Stimulated activated CD8-positive, alpha-beta memory T cell treated with anti-CD3 and anti-CD28 coated beads, Interleukin-7, amount 100 ng/mL, for 48 hours (primary cell): ENCODE measurements at places on chromosomes 7 and 10.

GRCh38 chr10:91745090-91745831, 53.0 kb upstream of the TNKS2 start:
- no peak for DNase-seq

DNA sequence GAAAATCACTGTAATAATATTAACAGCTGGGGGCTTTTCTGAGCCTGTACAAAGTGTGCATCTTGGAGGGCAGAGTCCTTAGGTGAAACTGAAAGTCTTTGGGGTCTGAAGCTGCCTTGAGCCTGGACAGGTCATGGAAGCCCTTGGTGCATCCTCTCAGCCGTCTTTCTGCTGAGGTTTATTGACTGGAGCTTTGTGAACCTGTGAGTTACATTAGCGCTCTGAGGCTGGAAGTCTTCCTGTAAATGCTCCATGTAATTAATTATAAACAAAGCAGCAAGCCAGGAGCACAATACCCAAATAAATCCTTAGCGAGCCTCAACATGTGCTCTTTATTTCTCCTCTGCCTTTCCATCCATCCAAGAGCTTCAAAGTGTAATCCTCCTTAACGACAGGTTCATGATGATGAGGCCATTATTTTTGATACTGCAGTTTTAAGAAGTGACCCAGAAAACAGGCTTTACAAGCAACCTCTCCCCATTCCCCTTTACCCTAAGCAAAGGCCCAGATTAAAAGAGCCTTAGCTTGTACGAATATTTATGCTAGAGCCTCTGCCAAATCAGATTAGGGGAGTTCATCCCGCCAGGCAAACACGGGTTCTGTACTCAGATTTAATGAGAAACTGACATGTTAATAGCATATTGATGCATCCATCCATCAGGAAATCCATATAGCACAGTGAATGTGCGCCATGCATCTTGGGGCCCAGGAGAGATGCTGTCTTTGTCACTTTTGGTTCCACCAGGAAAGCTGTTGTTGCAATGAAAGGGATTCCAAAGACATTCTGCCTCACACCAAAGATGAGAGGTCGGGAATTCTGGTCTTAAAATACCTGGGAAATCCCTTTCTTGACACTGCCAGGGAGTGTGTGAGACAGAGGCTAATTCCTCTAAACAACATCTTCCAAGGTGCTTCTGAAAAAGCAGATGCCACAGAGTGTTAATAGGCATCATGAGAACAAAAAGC, 118.1 kb downstream of the ANLN start:
- DNase-seq = no peak

DNA sequence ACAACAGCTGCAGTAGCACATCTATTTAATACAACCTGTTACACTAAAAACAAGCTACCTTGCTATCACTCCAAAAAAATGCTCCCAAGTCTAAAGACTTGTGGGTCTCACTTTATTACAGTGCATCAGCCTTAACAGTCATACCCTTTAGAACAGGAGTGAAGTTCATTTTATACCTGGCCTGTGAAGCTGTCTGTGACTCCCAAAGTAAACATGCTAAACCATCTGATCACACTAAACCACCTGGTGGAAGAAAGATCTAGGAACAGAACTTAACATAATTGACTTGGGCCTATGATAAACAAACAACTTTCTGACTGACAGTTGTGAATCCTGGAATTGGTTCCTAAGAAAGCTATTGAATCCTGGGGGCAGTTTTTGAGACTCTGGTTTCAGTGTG, 80.9 kb upstream of the ATP6V0A4 start:
- DNase-seq = no peak

DNA sequence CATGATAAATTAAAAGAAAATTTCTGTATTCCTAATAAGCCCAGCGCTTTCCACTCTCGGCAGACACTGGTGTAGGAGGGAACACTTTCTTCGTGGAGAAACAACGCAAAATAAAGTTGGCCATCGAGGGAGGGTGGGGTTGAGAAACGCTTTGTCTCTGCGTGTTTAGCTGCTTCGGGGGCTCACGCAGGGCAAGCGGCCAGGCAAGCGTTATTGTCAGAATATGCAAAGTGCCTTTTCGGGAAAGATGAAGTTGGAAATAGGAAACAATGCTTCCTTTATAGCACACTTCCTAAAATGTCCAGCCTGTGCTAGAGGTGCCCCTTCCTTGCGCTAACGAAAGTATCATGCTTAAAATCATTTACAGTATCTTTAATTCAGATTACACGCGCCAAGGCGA, 1.9 kb upstream of the EBF3 start:
- no peak for DNase-seq

DNA sequence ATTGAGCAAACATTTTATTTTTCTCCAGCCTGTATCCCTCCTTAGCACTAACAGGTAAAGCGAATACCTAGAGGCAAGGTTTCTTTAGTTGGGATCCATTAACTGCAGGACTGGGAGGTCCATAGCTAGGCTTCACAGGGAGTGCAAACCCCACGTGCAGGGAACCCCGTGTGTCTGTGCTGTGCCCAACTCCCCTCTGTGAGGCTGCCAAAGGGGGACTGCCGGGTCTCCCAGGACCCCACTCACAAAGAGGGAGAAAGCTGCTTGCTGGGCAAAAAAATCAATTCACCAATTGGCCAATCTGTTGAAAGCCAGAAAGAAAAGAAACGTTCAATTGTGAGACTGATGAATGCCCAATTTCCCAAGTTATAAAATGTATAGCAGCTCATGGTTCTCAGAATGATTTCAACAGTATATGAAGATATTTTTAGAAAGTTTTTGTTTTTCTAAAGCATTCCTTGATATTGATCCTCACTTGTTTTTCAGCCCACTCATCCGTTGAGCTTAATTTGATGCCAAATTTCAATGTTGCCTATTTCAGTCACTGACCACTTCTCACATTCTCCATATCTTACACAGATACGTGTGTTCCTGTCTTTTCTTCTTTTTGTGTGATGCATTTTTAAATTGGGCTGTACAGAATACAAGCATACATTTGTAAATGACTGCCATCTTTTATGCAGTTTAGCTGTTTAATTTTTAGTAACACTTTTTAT, 202.7 kb upstream of the PRSS58 start:
- no peak for DNase-seq

GRCh38 chr7:143456992-143457793, 13.9 kb downstream of the TAS2R60 start:
- DNase-seq = no peak

DNA sequence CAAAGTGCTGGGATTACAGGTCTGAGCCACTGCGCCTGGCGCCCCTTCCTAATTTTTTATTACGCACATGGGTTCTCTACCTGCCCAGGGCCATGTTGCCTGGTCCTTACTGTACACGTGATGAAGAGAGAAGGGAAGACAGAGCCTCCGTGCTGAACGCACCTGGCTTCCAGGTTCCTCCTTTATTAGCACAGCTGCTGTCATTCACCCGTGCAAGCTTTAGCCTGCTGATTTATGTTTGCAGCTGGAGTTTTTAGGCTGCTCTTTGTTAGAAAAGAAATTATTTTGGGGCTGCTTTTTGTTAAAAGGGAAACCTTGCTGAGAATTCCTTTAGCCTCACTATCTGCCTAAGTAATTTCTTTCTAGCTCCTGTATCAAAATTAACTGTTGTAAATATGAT, 417.0 kb downstream of the CALN1 start:
- no peak for DNase-seq

DNA sequence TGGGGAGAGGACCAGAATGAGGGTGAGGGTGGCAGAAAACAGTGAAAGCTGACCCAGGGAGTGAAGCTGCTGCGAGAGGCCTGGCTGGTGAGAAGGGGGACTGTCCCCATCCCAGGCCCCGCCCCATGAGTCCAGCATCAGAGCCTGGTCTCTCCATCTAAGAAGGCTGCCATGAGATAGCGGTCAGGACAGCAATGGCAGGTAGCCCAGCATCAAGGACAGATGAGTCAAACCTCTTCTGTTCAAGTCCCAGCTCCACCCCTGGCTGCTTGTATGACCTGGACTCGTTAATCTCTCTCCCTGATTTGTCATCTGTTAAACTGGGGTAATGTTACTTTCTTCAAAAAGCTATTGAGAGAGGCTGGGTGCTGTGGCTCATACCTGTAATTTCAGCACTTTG, 22.2 kb downstream of the GPNMB start:
- DNase-seq = no peak

- no peak for DNase-seq
Observed at GRCh38 chr10:115949282-115949844, 323.6 kb downstream of the GFRA1 start.

- no peak for DNase-seq
Observed at GRCh38 chr10:17056781-17057428, 72.7 kb downstream of the CUBN start.

- no peak for DNase-seq
Observed at GRCh38 chr7:50310956-50311355, 6.4 kb downstream of the IKZF1 start.

- DNase-seq = no peak
Observed at GRCh38 chr7:70285187-70285586, 686.9 kb downstream of the AUTS2 start.

- DNase-seq = no peak
Observed at GRCh38 chr7:80654887-80655340, 16.5 kb downstream of the CD36 start.

DNA sequence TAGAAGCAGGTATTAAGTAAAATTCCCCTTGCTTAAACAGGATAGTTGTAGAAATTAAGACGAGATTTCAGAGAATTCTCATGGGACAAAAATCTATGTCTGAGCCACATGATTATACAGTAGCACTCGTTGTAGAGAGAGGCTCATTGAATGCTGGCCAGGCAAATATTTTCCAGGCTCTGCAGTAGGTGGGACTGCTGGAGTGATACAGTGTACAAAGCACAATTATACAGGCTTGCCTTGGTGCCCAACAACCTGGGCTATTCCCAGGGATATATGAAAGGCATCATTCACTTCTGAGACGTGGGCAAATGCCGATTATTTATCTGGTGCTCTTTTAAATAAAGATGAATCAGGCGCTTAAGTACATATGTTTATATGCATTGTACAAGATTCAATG, 380.6 kb downstream of the PHTF2 start:
- DNase-seq = no peak

DNA sequence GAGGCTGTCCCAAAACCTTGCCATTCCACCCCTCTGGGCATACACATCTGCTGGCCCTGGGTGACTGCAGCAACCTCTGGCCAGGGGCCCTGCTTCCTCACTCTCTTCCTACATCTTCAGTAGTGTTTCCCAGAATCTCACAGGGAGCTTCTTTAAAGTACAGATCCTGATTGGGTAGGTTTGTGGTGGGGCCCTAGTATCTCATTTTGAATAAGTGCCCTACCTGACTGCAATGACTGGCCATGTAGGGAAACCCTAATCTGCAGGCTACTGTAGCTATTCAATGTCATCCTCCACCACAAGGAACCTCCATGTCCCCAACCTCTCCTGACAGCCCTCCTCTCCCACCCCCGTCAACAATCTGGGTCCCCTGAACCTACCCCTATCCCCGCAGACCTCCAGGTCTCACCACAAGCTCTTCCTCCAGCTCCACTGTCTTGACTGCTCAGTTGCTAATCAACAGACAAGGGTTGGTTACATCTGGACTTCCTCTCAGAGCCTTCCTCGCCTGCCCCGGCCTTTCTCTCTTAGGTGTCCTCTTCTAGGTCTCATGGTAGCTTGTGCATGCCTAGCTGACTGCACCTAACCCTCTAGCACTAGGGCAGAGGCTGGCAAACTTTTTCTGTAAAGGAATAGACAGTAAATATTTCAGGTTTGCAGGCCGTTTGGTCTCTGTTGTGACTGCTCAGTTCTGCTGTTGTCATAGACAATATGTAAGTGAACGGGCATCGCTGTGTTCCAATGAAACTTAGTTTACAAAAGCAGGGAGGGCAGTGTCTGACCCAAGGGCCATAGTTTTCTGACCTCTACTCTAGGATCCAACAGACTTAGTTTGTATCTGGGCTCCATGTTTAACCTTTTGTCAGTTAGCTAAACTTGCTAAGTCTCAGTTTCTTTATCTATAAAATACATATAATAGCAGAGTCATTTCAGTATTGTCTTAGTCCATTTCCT, 121.1 kb downstream of the AOAH start:
- DNase-seq = no peak

DNA sequence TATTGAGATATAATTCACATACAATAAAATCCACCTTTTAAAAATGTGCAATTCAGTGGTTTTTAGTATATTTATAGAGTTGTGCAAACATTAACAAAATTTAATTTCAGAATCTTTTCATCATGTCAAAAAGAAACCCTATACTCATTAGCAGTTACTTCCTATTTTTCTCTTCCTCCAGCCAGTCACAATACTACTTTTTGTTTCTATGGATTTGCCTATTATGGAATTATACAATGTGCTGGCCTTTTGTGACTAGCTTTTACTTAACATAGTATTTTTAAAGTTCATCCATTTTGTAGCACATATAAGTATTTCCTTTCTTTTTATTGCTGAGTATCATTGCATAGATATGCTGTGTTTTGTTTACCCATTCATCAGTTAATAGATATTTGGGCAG, 199.9 kb upstream of the IMMP2L start:
- no peak for DNase-seq

- DNase-seq = no peak
Observed at GRCh38 chr7:153188630-153189029, 429.1 kb downstream of the ACTR3B start.
